Stimulated activated CD8-positive, alpha-beta memory T cell treated with anti-CD3 and anti-CD28 coated beads, Interleukin-2, amount 100 ng/mL, for 48 hours (primary cell): ENCODE measurements at places on chromosomes 7 and 10.

- no peak for DNase-seq
Measured at GRCh38 chr7:106178593-106179134, 66.6 kb upstream of the SYPL1 start.

DNA sequence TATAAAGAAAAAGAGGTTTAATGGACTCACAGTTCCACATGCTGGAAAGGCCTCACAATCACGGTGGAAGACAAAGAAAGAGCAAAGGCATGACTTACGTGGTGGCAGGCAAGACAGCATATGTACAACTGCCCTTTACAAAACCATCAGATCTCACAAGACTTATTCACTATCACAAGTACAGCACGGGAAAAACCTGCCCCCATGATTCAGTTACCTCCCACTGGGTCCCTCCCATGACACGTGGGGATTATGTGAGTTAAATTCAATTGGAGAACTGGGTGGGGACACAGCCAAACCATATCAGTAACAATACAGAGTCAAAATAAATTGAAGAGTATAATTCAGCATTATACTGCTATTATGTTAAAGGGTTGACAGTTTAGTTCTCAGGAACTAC is 37.8 kb downstream of the RNLS start:
- no peak for DNase-seq

DNA sequence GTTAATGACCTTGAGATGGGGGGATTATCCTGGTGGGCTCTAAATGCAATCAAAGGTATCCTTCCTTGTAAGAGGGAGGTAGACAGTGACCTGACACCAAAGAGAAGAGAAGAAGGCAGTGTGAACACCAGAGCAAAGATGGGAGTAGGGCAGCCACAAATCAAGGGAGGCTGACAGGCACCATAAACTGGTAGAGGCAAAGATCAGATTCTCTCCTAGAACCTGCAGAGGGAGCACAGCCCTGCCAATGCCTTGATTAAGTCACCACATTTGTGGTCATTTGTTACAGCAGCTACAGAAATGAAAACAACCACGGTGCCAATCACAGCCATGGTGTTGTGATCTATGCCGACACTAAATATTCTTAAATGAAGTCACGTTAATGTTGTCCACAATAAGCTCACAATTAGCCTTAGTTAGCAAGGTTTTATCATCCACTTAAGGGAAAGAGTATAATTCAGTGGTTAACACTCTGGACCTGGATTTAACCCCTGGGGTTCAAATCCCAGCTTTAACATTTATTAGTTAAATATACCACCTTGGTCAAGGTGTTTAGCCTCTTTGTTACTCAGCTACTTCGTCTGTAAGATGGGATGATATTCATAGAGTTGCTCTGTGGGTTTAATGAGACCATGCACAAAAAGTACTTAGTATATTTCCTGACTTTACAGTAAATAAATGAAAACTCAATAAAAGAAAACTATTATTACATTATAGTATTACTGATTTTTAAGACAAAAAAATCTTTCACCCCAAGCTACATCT is 70.8 kb downstream of the SGMS1 start:
- no peak for DNase-seq

- no peak for DNase-seq
Measured at GRCh38 chr10:11576092-11576809, 35.2 kb downstream of the USP6NL start.

GRCh38 chr7:1344981-1345701 is 112.5 kb downstream of the UNCX start:
- no peak for DNase-seq

DNA sequence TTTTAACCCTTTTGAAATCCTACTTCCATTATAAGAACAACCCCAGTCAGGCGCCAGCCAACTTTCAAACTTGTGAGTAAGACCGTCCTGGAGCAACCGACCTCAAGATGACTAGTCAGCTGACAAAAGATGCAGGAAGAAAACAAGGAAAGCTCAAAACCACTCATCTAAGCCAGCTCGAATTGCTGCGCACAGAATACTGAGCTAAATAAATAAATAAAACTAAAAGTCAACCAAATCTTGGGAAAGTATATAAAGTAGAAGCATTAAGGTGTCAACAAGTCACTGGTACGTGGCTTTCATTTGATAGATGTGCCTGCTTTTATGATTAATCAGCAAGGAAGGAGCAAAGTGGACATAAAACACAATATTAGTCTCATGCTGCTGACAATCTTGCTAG is 1269.8 kb downstream of the XPNPEP1 start:
- DNase-seq, result no peak

DNA sequence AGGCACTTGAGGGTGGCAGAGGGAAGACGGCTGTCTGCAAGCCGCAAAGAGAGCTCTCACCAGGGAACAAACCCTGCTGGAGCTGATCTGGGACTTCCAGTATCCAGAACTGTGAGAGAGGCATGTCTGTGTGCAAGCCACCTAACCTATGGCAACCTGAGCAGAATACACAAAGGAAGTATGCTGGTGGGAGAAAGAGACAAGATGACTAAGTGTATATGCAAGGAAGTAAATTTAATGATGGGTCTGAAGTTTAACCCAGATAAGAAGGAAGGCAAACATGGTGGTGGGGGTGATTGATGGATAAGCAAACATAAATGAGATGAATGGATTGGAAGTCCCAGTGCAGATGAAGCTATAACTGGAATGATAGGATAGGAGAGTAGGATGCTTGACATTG is 293.3 kb downstream of the TWIST1 start:
- no peak for DNase-seq

DNA sequence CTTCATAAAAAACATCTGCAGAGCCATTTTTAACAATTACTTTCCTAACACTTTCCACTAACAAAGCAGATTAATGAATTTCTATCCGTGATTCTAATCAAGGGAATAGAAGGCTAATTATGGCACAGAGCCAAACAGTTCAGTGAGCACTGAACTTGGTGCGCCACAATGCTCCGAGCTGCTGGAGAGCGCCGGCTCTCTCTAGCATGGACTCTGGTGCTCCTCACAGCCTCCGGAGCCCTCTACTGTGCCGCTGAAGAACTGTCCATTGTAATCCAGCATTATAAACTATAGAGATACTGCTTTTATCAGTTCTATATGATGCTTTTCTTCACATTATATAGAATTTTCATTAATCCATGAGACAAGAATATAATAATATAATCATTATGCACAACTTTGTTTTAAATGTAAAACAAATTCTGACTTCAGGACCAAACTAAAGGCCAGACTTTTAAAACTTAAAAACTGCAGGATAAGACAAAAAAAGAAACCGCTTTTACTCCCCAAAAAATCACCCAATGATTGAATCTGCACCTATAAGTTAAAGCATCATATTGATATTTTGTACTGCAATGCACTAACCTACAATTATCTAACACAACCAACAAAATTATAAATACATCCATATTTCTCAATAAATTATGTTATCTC is 123.6 kb downstream of the RNF32 start:
- no peak for DNase-seq

GRCh38 chr7:80829527-80829926 is 89.3 kb downstream of the SEMA3C start:
- DNase-seq, result no peak

DNA sequence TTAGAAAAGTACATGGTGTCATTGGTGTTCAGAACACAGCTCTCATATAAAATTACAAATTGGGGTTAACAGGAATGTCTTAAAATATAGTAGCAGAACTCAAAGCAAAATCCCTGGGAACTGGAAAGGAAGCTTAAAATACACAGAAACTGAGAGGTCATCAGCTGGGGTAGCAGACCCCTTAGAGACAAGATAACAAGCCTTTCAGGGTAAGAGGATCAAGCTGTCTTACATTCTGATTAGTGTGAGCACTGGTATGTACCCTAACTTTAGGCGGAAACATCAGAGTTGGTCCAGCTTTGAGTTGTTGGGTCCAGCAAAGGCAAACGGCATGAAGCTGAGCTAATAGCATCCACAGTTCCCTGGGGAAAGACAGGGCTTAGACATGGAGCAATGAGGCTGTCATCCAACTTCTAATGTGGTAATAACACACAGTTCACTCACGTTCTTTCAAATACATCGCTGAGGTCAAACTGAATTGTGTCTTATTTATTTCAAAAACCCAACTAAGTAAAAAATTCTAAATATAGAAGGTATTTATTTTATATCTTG is 32.6 kb downstream of the ARHGAP21 start:
- no peak for DNase-seq

DNA sequence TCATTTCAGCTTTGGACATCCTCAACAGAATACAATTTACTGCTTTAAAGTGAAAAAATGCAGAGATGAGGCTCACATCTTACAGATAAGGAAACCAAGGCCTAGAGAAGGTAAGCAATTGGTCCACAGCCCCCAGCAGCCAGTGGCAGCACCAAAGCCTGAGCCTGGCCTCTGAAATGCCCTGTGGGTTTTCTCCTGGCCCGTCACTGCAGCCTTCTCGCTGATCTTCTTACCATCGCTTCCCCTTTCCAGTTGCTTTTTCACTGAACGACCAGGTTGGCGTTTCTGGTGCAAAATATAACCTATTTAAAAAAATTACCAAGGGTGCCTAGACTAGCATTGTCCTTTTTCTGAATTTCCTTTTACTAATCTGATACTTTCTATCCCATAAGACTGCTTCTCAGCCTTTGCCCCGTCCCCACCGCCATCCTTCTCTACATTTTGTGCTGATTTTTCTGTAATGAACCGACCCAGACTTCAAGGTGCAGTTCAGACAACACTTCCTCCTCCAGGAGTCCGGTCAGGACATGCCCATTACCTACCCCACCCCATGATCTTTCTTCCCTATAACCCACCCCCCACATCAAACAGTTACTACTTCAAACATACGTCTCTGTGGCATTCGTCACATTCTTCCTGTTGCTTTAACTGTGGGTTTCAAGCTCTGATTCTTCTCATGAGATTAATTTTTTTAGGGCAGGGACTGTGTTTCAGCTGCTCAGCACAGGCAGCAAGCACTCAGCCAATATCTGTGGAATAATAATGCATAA is 289.4 kb downstream of the DNAJB6 start:
- no peak for DNase-seq

GRCh38 chr10:5591336-5591824 is 66.6 kb downstream of the CALML3 start:
- no peak for DNase-seq

DNA sequence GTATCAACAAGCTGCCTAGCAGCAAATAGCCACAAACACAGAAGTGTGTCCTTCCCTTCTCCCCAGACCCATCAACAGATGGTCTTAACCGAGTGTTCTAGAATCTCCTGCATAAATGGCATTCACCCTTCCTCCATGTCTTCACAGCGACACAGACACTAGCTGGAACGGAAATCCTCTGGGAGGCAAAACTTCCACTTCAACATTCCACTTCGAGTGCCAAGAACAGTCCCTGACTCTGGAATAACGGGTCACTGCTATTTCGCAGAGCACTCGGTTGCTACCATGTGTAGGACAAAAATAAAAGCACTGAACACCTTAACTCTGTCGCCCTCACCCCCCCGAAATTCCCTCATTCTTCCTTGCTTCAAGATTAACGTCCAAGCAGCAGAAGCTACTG is 65.1 kb downstream of the SFMBT2 start:
- no peak for DNase-seq

- DNase-seq, result no peak
Measured at GRCh38 chr7:124692425-124692824, 73.2 kb downstream of the GPR37 start.

GRCh38 chr10:68435803-68436202 is 28.7 kb upstream of the RUFY2 start:
- DNase-seq, result no peak

GRCh38 chr10:93852476-93853095 is 41.2 kb upstream of the SLC35G1 start:
- DNase-seq, result no peak

DNA sequence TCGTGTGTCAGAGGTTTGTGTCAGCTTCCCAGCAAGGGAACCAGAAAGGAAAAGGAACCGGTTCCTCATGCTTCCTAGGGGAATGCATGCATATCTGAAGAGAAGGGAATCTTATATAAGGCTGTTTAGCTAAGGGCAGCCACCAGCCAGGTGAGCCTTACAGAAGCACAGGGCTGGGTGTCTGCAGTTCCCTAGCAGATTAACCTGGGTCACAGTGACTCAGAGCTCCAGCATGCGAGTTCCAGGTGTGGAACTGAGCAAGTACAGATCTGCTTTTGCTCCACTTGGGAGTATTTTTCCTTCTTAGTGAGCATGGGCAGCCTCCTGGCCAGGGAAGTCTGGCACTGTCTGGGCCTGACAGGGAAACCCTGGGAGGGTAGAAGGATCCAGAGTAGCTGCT is 957 bp upstream of the ANKRD2 start:
- DNase-seq, result no peak

DNA sequence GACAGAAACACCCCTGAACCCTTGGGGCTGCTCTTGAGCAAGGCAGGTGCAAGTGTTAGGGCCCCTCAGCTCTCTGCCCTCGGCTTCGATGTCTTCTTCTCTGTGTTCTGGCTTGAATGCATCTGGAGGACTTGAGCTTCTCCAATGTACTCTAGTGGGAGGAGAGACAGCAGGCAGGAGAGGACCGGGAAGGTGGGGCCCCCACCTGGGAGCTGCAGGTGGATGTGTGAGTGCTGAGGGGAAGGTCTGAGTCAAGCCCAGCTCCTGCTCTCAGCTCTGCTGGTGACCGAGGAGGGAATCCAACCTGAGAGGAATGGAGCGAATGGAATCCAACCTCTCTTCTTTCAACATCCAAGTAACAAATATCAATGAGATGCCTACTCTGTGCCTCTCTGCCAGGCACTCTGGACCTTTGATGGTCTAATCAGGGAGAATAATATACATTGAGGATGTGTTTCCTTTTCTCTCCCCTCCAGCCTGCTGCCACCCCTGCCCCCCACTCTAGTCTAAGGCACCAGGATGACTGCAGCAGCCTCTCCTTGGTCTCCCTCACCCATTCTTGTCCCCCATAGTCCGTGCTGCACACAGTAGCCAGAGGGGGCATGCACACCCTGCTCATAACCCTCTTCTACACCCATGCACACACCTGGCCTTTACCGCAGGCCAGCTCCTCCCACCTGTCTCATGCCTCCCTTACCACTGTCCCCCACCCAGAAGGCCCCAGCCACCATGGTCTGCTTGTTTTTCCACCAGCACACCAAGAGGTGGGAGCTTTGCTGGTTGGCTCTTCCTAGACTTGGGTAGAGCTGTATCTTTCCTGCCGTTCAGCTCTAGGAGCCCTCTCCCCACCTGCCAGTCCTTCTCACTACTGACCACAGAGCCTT is 13.6 kb downstream of the TBATA start:
- DNase-seq, result no peak

DNA sequence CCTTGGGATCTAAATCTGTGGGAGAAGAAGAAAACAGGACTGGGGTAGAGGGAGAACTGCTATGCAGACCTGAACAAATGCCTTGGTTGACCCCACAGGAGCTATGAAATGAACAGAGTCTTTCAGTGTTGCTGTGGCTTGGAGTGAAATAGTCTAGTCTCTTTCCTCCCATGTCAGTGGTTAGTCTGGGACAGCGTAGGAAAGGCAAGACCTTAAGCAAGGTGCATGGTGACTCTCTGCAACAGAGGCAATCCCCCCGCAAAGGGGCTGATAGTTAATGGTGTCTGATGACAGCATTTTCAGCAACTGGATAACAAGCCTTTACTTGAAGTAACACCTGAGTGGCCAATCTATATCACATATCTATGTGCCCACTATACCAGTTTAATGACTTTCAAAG is 62.3 kb downstream of the ARL4A start:
- DNase-seq, result no peak
